Activated T-cell treated with anti-CD3 and anti-CD28 coated beads, Interleukin-2, amount 50 U/mL, for 72 hours (primary cell): ENCODE measurements at places on chromosomes 11 and 22.

DNA sequence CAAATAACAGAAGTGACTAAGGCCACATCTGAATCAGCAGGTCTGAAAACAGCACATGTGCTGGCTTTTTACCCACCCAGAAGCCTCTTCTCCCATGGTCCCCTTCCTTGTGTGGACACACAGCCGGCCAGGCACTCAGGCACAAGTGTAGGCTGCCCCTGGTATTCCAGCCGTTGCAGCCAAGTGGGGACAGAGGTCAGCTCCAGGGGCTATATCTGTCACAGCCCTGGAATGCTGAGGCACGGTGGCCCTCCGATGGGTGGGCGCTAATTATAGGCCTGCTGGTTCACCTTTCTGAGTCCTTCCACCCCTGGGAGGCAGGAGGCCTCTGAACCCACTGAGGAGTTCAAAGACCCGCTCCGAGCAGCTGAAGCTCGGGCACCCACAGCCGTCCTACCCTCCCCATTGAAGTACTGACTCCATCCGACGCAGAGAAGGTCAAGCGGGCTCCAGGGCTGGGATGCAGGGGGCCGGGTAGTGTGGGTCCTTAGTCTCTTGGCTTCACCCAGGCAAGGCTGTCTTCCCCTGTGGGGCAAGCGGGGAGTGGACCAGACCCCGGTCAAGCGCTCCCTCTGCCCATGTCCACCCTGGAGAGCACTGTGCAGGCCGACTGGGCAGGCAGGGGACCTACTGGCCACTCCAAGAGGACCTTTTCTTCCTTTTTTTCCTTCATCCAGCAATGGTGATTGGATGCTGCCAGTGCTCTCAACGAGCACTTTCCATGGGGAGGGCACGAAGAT lies 14.3 kb downstream of the FGF3 start:
- DNase-seq: no peak

DNA sequence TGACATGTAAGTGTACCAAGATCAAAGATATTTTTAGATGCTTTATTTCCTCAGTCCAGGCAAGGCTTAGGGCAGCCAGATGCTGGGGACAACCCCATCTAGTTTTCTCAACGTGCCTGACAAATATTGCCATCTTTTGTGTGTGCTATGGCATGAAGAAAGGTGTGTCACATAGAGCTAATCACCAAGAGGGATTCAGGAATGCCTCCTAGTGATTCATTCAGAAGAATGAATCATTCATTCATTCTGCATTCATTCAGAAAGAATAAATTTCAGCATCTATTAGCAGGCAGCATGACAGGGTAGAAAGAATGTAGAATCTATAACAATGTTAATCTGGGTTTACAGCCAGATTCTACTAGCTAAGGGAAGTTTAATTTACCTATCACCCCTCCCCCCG lies 75.4 kb upstream of the LRRC4C start:
- no peak for DNase-seq

DNA sequence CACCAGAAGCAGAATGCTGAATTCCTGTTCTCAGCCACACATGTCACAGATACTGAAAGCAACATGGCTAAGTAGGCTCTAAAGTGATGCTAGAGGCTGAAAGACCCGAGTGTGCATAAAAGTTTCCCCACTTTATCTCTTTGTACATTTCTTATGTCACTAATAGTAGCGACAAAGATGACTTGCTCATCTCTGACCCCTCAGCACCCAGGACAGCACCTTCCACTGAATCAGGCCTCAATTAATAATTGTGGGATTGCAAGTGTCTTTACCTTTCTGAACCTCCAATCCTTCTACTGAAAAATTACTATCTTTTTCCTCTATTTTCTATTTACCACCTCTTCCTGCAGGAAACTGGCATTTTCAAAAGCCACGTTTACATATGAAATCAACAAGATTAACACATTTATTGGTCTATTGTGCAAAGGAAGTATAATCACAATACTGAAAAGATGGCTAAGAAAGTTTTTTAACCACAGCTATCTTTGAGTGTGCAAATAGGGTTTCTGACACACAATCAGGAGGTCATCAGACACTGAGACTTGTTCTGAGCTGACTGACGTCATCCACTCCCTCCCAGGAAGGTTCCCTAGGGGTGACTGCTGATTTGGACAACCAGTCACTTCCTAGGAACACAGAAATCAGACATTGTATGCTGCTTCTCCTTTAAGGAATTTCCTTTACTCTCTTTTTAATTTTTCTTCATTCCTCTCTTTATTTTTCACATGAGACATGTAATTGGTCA lies 213.9 kb upstream of the ISX start:
- DNase-seq: no peak

DNA sequence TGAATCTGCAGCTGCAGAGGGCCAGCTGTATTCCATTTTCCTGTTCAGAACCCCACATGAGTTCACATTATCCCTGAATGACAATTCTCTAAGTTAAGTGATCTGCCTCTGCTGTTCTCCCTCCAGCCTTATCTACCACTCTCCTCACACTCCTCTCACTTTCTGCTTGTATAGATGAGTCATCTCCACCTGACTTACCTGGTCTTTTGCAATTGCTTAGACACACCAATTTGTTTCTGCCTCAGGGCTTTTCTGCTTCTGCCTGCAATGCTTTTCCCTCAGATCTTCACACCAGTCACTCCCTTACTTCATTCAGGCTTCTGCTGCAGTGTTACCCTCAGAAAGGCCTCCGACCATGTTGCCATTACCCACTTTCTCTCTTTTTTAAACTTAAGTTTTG lies 118.1 kb downstream of the ATM start:
- DNase-seq: no peak

DNA sequence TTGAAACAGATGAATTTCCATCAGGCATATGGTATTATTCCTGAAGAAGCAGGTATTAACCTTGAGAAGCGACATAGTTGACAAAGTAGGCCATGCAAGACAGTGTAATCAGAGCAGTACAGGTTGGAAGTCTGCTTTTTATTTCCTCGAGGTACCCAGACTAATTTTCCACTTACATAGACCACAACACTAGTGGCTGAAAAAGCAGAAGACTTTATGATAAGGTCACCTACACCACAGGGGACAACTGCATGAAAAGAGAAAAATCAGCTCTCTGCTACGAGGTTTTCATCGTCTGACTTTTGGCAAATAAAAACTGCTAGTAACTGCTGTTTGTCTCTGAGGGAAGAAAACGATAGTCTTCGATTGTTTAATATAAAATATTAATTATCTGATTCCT lies 77.5 kb downstream of the CNTN5 start:
- DNase-seq: no peak

GRCh38 chr11:116931206-116931953 lies 94.0 kb upstream of the APOA1 start:
- peak; percentile 41 for DNase-seq

- DNase-seq: no peak
Measured at GRCh38 chr11:82577246-82577645, 156.4 kb downstream of the FAM181B start.

- DNase-seq: no peak
Measured at GRCh38 chr11:129268371-129268770, 76.2 kb upstream of the ARHGAP32 start.

- DNase-seq: no peak
Measured at GRCh38 chr11:63492441-63492840, 1.5 kb upstream of the PLAAT5 start.

DNA sequence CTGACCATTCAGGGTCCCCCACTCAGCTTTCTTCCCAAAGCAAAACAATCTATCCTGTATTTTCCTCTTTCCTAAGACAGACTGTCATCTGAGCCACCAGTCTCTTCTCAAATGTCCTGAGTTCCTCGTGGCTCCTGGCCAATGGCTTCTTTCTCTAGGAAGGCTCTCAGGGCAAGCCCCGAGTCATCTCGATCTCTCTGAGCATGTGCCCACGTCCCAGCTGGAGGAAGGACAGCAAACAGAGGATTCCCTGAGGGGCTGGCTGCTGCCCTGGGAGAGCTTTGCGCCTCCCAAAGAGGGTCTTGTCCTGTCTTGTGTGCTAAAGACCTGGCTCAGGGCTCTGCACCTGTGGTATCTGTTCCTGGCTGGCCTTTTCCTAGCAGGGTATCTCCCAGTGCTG lies 8.3 kb downstream of the SLC37A2 start:
- DNase-seq: no peak

DNA sequence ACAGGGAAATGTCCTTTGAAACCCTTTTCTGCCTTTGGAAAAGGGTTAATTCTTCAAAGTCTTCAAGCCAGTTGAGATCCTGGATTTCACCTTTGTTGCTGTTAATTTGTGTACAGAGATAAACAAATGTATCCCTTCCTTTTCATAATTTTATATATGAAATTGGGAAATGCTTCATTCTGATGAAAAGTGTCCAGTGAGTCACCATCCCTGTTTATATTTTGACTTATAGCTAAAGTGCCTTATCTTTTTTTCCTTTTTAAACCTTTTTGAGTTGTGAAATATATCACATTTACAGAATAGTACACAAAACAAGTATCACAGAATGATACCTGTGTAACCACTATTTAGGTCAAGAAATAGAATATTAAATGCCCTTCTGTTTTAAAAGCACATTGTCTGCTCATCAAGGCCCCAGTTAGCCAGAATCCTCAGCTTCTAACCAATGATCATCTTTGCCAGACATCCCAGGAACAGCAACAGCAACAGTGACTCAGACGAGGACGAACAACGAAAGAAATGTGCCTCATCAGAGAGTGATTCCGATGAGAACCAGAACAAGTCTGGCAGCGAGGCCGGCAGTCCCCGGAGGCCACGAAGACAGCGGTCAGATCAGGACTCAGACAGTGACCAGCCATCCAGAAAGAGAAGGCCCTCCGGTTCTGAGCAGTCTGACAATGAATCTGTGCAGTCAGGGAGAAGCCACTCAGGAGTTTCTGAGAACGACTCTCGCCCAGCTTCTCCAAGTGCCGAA lies 27.3 kb downstream of the CTR9 start:
- no peak for DNase-seq

DNA sequence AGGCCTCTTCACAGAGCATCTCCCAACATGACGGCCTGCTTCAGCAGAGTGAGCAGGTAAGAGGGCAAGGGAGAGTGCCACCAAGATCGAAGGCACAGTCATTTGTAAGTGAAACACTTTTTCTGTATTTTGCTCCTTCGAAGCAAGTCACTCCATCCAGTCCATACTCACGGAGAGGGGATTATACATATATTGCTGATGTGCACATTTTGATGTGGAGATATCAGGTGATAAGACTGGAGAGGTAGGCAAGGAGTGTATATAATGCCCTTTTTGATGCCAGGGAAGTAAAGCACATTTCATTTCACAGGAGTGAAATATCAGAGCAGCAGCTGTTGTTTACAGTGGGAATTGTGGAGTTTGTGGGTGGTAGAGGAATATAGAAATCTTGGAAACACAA lies 11.2 kb downstream of the PTS start:
- DNase-seq: no peak

DNA sequence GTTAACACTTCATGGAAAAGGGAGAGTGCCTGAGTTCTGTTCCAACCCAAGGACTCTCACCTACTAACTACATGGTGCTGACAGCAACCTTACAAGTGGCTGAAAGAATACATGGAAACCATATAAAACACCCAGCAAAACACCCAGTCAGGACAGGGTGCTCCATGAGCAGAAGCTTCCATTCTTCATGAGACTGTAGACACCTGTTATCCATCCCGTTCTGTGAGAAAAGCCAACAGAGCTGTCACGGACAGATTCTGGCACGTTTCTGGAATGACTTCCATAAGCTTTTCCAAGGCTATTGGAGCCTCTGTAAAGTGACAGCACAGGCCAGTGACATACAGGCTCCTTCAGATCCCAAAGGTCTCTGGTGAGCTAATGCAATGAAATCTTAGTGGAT lies 23.2 kb downstream of the PRR14L start:
- no peak for DNase-seq

- no peak for DNase-seq
Measured at GRCh38 chr22:50299785-50300619, 7.4 kb downstream of the PLXNB2 start.

DNA sequence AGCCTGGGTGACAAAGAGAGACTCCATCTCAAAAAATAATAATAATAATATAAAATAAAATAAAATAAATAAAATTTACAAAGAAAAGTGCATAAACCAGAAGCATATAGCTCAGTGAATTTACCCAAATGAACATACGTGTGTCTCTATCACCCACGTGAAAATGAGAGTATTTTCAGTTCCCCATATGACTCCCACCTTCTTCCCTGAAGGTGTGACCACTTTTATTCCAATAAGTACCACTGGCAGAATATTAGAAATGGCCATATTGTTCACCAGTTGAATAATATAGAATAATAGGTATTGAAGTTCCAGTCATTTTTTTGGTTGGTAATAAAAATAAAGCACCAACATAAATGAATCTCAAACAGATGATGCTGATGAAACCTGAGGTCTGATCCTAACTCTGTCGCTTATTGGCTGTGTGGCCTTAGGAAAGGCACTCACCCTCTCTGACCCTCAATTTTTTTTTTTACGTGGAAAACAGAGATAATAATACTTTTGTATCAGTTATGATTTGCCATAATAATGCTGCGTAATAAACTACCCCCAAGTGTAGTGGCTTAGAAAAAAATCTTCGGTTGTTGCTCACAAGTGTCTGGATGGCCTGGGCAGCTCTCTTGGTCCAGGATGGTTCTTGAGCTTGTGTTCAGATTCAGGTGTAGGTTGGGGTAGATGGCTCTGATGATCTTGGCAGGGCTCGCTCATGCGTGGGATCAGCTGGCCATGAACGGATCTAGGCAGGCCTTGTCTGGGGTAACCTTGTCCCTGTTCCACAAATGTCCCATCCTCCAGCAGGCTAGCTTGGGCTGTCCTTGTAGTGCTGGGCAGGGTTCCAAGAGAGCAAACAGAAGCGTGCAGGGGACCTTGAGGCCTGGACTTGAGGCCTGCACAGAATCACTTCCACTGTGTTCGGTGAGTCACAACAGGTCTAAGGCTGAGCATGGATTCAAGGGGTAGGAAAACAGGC lies 88.1 kb downstream of the MYO18B start:
- no peak for DNase-seq

GRCh38 chr11:9516113-9516512 lies 55.3 kb downstream of the ZNF143 start:
- no peak for DNase-seq

DNA sequence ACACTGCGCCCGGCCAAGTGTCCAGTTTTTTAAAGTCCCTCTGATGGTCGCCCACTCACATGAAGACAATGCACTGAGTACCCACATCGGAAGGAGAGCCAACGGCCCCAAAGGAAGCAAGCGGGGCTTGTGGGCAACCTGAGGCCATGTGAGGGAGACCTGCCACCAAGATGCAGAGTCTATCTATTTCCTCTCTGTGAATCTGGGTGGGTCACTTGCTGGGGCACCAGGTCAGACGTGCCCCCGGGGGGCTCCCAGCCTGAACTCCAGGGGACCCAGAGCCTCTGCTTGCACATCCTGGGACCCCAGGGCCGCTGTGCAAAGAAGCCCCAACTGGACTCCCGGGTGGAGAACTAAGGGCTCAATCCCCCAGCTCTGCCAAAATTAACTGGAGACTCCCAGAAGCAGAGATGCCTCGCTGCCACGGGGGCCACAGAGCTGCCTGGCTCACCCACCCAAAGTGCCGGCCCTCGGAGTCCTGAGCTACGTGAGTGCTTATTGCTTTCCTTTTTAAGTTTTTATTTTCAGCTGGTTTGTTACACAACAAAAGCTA lies 106.4 kb downstream of the BRD1 start:
- DNase-seq: no peak
